NCI-H524 treated with DMSO at 0.1 percent for 48 hours (cell line): ENCODE measurements at places on chromosomes 1 and 21.

DNA sequence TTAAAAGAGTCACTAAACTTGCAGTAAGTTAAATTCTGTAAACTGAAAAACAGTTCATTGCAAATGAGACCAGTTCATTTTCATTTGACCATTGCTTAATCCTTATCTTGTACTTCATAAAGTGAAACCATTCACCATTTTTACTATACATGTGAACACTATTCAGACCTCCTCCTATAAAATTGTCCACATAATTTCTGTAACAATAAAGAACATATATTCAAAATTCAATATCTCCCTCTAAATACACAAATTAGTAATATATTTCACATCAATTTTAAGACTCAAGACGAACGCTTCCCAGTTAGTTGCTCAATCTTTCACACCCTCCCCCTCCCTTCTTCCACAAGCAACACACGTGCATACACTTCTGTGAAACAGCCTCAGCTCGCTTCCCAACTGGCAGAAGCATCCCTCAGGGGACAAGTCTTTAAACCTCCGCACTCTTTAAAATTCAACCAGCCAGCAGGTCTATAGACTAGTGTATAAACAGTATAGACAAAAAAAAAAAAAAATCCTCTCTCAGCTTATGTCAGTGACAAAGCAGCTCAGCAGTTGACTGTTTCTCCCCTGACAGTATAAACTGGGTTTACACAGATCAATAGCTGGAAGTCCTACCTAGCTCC, 99.6 kb downstream of the DENND1B start:
- peak; percentile 84 for DNase-seq

GRCh38 chr1:163875200-163875926, 553.6 kb downstream of the NUF2 start:
- DNase-seq: no peak

GRCh38 chr1:99557546-99558202, 88.2 kb upstream of the PALMD start:
- DNase-seq: no peak

- DNase-seq: no peak
Observed at GRCh38 chr1:212214325-212214724, 70.9 kb upstream of the PPP2R5A start.

- DNase-seq: no peak
Observed at GRCh38 chr1:108556066-108556465, 3.8 kb upstream of the EEIG2 start.

DNA sequence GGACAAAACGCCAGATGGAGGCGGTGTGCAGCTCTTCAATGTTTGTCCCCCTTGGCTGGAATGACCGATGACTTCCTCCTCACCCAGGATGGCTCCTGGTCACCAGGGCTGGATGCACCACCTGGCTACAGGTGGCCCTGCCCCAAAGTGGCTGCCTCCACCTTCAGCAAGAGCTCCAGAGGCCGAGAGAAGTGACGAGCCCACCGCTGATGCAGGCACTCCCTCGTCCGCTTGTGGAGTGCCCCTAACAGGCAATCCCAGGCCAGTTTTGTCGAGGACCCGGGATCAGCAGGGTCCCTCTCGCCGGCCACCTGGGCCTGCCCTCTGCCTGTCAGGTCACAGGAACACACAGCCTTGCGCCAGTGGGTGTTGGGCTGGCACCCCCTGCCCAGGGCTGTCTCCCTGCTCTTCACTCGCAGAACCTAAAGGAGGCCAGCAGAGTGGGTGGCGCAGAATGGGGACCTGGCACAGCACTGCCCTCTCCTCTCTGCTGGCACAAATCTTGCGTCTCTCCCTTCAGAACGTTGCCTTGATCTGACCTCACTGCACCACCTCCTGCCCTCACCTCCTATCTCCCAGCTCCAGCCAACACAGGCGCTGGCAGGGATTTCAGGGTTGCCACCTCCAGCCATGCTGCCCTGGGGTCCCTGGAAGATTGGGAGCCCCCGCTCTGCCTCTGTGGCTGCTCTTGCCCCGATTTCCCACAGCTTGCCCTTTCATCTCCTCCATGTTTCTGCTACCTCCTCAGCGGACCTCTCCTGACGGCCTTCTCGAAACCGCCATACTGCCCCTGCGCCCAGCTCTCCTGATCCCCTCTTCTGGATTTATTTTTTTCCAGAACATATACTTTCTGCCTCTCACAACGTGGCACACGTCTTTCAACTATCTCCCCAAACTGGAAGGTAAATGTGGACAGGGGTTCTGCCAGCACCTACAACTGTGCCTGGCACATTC, 38.6 kb downstream of the SLC45A1 start:
- DNase-seq: no peak

DNA sequence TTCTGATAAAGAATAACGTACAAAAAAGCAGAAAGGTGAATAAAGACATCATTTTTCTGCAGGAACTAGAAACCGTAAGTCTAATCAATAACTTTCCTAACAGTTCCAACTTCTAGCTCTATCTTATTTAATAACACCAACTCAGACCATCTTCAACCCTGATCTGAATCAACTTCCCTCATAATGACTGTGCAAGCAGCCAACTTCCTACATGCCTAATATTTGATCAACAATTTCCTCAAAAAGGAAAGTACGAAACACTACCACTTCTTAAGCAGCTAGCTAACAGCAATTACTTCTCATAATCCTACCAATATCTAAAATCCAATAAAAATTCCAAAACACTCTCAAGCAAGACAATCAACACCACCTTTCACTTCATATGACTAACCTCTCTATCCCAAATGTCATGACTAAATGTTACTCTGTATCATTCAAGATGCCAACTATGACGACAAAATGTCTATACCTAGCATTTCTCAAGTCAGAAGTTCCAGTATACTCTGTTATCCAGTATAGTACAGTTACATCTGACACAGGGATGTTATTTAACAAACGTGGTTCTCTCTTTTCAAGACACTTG, 1.7 kb downstream of the COP1 start:
- DNase-seq: no peak

- DNase-seq: no peak
Observed at GRCh38 chr1:18907021-18907916, 4.9 kb upstream of the ALDH4A1 start.

DNA sequence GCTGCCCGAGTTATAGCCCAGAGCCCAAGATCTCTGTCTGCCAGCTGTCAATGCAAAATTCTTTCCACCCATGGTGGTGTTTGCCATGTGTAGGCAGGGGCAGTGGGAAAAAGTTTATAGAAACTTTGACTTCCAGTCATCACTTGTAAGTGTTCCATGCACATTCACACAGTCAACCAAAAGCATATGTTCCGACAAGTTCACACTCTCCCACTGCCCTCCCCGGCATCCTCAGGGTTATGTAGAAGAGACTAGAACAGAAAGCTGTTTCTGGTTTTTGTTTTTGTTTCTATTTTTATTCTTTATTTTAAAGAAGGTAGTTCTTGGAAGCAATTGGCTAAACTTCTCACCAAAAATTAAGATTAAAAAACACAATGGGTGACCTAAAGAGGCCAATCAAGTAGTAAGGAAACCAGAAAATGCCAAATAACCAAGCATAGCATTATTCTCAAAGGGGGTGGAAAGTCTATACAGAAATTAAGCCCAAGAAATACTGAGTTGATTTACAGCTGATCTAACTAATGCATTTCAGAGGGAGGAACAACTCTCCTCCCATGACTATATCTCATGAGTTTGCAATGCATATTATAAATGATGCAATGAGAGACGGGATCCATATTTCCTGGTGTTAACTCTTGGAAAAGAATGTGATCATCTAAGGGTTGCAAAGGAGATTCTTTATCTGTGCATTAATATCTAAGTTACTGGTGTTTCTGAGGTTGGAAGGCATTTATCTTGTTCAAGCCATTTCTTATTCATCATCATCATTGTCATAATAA, 91.5 kb upstream of the ETS2 start:
- DNase-seq: no peak

- DNase-seq: no peak
Observed at GRCh38 chr1:118262865-118263264, 77.8 kb upstream of the SPAG17 start.

- no peak for DNase-seq
Observed at GRCh38 chr1:221981461-221981860, 239.6 kb upstream of the DUSP10 start.

- peak; percentile 26 for DNase-seq
Observed at GRCh38 chr1:93552741-93553455, 105.0 kb downstream of the FNBP1L start.

GRCh38 chr1:162680419-162681121, 48.3 kb downstream of the DDR2 start:
- DNase-seq: no peak

- DNase-seq: no peak
Observed at GRCh38 chr1:36530261-36530660, 47.5 kb upstream of the CSF3R start.

GRCh38 chr21:45834821-45835293, 146.7 kb upstream of the COL6A1 start:
- no peak for DNase-seq

- DNase-seq: no peak
Observed at GRCh38 chr1:56817716-56818463, 1.3 kb downstream of the FYB2 start.

DNA sequence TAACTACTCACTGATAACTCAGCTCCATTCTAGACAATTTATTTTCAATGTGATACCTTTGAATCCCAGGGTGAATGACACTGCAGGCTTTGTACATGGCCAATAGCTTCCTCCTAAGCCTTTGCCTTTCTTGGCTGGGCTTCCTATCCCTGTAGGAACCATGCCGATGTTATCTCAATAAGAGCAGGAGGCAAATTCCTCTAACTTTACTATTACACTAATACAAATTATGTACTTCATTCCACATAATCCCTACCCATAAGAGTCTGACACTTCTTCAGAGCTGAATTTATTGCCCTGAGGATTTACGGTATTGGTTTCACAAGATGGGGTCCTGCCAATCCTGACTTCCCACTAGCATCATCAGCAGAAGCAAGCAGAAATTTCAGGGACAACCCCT, 14.0 kb downstream of the TGFBR3 start:
- DNase-seq: peak; percentile 65

DNA sequence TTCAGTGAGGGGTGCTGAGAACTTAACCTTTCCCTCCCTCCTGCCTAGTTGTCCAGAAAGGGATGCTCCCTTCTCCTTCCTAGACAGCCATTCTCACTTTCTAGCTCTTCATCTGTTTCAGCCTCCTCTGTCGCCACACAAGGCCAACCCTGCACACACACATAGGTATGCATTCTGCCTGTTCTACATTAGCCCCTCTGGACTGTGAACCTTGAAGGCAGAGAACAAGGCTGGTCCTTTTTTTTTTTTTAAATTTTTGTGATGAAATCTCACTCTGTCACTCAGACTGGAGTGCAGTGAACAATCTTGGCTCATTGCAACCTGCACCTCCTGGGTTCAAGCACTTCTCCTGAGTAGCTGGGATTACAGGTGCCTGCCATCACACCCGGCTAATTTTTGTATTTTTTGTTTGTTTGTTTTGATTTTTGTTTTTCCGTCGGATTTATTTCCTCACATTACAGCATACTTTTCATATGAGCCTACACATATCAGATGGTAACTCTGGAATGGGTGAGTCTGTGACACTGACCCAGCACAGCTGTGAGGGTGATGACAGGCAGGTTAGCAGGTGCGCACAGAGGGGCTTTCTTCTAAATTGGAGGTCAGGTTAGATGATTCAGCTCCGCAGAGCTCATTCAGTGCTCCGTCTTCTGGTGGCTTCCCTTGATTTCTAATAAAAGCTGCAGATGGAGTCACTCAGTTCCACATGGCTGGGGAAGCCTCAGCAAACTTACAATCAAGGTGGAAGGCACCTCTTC, 4.9 kb upstream of the AKR1A1 start:
- no peak for DNase-seq

DNA sequence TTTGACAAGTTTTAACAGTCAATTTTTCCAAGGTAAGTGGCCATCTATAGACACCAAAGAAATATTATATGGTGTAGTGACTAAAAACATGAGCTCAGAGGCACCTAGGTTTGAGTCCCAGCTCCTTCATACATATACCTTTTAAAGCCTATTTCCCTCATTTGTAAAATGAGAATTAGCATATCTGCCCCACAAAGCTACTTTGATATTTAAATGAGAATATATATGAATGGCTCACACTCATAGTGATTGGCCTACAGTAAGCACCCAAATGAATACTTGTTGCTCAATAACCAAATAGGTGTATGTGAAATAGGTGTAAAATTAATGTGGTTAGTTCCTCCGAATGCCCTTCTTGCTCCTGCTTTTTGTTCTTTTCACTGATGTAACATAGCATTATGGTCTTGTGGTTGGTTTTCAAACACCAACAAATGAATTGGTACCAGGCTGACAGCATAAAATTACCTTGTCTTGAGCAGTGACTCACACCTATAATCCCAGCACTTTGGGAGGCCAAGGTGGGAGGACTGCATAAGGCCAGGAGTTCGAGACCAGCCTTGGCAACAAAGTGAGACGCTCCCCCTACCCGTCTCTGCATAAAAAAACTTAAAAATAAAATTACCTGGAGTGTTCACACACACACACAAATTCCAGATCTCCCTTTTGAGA, 25.3 kb downstream of the CNIH4 start:
- DNase-seq: no peak

DNA sequence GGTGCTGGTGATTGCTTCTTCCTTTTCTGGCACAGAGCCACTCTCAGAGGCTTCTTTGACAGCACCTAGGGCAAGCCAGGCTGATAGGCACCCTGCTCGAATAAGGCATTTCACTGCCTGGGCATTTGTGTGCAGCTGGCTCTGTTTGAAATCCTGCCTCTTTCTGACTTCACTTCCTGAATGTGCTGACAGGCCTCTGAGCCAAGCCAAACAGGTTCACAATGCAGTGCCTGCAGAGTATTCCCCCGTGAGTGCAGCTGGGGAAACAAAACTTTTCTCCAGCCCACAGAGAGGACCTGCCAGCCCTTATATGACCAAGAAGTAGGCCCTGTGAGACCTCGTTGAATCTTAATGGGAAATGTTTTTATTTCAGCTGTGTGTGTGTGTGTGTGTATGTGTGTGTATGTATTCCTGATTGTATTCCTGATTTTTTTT, 10.4 kb downstream of the JUN start:
- DNase-seq: no peak

GRCh38 chr21:31213787-31214186, 130.3 kb downstream of the TIAM1 start:
- DNase-seq: no peak

GRCh38 chr1:153447498-153448170, 12.8 kb downstream of the S100A7 start:
- no peak for DNase-seq

DNA sequence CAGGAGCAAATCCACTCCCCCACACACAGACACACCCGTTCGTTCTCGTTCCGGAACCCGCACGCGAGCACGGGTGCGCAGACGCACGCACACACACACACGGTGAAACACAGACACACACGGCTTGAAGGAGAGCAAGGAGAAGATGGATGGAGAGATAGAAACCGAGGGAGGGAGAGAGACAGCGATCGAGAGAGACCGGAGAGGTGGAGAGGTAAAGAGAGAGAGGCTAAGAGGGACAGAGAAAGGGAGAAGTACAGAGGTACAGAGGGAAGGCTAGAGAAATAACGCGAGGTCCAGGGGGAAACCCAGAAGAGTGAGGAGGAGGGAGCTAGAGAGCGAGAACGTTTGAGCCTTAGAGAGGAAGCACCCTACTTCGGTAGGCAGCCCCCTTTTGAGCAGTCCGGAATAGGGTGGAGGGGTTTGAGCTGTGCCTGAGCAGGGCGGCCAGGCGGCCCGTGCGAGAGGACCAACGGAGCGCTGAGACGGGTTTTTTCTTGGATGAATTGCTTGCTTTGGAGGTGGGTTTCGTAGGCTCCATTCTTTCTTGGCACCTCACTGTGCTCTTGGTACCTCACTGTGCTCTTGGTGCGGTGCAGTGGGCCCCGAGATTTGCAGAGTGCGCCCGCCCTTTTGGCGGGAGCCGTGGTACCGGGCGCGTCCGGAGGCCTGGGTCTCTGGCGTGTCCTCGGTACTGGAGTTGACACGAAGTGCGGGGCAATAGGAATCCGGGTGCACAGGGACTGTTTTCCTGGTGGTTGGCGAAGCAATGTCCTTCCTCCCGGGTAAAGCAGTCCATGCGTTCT, 88.4 kb upstream of the RHOU start:
- no peak for DNase-seq
